ENCODE measurements at places on chromosomes 3 and 15.

DNA sequence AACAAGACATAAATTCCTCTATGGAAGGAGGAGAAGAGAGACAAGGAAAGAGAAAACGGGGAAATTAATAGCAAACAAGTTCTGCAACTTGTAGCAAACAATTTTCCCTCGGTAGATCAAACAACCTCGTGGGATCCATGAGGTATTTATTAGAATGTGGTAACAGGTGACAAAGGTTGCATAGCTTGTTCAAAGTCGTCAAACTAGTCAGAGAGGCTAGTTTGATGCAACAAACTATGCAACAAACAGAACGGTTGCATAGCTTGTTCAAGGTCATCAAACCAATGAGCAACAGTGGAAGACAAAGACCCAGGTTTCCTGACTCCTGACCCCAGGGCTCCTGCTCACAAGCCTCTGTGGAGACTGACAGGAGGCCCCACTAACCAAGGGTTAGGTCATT is 20.7 kb downstream of the MB21D2 start:
- DNase-seq, result no peak

- no peak for DNase-seq
Measured at GRCh38 chr3:71672807-71673206, 52.4 kb downstream of the EIF4E3 start.

DNA sequence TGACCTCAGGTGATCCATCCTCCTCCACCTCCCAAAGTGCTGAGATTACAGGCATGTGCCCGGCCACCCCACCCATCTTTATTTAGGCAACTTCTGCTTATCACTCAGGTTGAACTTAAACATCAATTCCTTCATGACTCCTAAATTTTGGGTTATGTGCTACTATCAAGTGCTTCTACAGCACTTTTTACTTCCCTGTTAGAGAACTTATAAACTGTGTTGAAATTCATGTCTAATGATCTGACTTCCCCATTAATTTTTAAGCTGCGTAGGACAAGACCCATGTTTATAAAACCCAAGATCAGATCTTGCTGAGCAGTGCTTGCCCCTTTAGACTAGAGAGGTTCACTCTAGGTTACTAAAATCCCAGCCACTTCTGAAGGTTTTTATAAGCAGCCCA is 266.2 kb upstream of the TPRG1 start:
- no peak for DNase-seq

DNA sequence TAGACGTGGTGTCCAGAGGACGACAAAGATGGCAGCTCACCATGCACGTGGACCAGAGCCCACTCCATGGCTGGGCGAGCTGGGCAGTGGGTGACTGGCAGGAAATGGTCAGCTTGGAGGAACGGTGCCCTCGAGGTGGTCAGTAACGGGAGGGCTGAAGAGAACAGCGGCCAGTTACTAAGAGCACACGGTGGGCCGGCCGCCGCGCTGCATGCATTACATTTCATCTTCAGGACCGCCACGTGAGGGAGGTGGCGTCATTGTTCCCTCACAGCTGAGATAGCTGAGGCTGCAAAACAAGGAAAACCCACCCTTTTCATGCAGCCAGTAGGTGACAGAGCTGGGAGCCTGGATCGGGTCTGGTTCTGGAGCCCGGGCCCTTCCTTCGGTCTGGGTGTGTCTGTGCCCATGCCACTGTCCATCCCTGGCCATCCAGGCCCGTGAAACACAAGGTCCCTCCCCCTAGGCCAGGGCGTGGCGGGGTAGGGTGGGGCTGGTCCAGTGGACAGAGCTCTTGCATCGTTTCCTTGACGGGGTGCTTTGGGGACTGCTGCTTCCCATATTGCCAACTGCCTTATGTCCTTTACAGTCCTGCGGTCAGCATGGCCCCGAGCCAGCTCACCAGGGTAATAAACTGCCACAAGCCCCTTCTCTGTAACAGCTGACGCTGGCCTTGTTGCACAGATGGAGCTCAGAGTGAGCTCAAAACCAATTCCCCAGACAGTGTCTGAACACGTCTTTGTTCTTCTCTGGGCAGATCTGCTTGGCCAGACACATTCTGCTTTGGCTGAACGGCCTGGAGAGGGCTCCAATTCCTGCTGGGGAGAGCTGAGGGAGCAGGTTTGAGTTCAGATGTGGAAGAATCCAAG is 51.8 kb downstream of the RGMA start:
- DNase-seq, result no peak

GRCh38 chr3:145971186-145971585 is 189.8 kb downstream of the PLOD2 start:
- DNase-seq, result no peak

Measured in stimulated activated CD8-positive, alpha-beta memory T cell treated with anti-CD3 and anti-CD28 coated beads, Interleukin-4, amount 100 ng/mL, for 4 hours (primary cell).